ENCODE measurements at places on chromosomes 7 and 10.

- DNase-seq: no peak
Measured at GRCh38 chr10:17833656-17834055, 24.5 kb downstream of the MRC1 start.

DNA sequence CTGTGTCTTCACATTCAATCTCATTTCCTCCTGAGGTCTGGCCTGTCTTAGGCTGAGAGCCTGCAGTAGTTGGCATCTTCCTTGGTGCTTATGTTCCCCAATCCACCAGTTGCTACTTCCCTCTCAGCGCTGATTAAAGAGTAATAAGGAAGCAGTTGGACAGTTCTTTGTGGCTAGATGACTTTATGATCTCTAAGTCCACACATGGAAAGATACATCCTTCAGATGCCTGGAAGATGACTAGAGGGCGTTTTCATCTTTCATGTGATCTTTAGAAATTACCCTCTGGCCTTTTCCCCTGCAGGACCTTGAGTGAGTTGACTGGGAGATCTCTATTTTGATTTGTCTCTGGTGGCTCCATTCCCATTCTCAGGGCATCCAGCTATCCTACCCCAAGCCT, 204.5 kb downstream of the GRM3 start:
- no peak for DNase-seq

DNA sequence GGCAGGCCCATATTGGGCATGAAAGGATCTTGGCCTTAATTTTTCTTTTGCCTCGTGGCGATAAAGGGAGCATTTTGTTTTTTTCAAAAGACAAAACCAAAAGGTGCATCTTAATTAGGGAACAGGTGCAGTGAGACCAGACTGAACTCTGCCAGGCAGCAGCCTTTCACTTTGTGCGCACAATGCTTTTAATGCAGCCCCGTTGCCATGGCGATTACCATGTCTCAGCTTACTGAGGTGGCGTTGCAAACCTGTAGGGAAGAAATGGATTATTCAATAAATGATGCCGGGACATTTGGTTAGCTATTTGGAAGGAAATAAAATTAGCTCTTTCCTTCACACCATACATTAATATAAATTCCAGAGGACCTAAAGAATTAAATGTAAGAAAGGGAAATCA, 61.9 kb downstream of the MYL10 start:
- no peak for DNase-seq

- DNase-seq: no peak
Measured at GRCh38 chr7:114723308-114723707, 198.6 kb upstream of the MDFIC start.

- DNase-seq: no peak
Measured at GRCh38 chr7:151756076-151756731, 120.7 kb downstream of the PRKAG2 start.

DNA sequence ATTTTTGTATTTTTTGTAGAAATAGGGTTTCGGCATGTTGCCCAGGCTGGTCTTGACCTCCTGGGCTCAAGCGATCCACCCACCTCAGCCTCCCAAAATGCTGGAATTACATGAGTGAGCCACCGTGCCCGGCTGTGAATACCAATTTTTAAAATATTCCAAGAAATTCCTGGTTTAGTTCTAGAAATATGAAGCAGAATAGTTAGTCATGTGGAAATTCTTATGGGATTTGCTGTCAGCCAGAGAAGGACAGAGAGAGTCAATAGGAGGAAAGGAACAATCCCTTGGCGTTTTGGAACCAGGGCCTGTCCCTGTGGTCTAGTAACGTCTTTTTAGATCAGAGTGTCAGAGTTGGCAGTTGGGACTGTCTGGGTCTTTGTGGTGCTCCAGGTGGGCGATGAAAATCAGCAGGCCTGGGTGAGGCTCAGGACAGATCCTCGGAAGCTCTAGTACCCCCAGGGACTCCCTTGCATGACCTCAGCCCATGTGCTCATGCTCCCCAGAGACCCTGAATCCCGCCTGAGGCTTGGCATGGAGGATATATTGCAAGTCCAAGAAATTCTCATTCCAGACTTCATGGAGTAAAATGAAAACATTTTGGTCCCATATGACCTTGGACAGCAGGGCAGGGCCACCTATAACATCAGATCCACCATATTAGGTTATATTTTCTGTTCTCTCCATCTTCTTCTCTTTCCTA, 7.8 kb downstream of the NODAL start:
- DNase-seq: no peak

GRCh38 chr10:84608126-84608525, 279.7 kb downstream of the CCSER2 start:
- DNase-seq: no peak

DNA sequence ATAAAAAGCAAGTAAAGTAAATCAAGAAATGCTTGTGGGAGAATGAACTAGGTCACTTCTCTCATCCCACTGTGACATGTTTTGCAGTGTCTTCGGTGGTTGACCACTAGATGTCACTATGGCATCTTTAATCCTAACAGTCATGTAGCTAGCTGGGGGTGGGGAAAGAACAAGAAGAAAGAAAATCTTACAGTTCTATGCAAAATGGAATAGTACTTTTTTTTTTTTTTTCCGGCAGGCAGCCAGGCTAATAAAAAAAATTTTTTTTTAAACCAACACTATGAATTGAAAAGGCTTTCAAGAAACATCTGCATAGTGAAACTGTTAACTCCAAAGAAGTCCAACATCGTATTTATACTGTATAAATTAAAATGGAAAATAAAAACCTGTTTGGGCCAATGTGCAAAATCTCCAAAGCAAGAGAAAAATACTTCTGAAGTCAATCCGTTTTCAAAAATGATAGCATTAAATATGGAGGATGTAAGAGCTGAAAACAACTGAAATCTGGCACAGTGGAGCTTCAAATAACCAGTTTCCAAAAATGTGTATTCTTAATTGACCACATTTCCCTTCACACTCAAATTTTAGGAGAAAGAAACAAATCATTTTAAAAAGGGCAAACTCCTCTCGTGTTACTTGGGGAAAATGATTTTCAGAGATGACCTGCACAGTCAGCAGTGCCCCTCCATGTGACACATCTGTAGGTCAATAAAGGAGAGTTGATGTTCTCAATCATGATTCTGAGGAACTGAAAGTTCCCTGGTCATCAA, 38.5 kb downstream of the CDK1 start:
- peak; percentile 93 for DNase-seq

Measured in muscle of arm (tissue), 14 donors.